ENCODE measurements at places on chromosomes 7 and 10. TPM values are rescaled to one million over a fixed set of nuclear protein-coding genes. Genes with fewer than 3 reads are reported as not detected.

Gene CREB3L2
- 26.0 TPM for total RNA-seq

Gene REEP3
- total RNA-seq = 69.7 TPM

Gene WNT8B
- not detected for total RNA-seq

Gene DBNL
- 224 TPM for total RNA-seq

Gene RASA4B
- total RNA-seq = 4.6 TPM

Gene PODXL
- total RNA-seq = 415 TPM

Gene NEUROD6
- total RNA-seq = not detected

Gene CYP2W1
- not detected for total RNA-seq

Gene CYP2C19
- not detected for total RNA-seq

Gene ADARB2
- 0.10 TPM for total RNA-seq

Gene GPR15LG
- not detected for total RNA-seq

Gene SYCE1
- total RNA-seq = 1.00 TPM

Gene CACNB2
- not detected for total RNA-seq

All from mammary microvascular endothelial cell (primary cell).